ENCODE measurements at places on chromosomes 11 and 22.

DNA sequence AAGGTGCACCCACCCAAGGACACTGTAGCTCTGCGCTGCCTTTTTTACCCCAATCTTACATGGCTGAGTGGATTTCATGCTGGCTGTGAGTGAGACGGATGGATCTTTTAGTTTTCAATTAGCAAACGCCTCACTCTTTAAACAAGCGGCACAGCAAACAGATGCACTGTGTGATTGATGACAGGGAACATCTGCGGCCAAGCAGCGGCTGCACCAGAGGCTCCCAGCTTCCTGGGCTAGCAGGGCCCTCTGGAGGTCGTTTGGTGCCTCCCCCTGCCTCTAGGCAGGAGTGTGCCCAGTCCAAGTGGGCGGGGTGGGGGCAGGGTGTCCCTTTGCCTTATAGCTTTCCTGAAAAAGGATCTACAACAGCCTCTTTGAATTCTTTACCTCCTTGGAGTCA lies 2.1 kb upstream of the DRD2 start:
- DNase-seq = peak; percentile 56

- DNase-seq = no peak
These were observed 14.2 kb upstream of the PRAME start for GRCh38 chr22:22573047-22573889.

GRCh38 chr11:100929377-100929776 lies 200.2 kb downstream of the PGR start:
- no peak for DNase-seq

DNA sequence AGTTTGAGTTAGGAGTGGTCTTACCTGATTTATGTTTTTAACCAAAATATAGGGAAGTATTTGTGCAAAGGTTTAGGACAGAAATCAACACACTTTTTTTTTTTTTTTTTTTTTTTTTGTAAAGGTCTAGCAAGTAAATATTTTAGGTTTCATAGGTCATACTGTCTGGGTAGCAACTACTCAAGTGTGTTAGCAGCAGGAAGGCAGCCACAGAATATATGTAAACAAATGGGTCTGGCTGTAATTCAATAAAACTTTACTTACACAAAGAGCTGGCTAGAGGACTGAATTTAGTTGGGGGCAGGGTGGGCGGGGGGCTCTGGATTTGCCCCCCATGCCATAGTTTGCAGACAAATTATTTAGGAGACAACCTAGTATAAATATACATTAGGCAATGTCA lies 510.4 kb downstream of the NELL1 start:
- peak; percentile 77 for DNase-seq

DNA sequence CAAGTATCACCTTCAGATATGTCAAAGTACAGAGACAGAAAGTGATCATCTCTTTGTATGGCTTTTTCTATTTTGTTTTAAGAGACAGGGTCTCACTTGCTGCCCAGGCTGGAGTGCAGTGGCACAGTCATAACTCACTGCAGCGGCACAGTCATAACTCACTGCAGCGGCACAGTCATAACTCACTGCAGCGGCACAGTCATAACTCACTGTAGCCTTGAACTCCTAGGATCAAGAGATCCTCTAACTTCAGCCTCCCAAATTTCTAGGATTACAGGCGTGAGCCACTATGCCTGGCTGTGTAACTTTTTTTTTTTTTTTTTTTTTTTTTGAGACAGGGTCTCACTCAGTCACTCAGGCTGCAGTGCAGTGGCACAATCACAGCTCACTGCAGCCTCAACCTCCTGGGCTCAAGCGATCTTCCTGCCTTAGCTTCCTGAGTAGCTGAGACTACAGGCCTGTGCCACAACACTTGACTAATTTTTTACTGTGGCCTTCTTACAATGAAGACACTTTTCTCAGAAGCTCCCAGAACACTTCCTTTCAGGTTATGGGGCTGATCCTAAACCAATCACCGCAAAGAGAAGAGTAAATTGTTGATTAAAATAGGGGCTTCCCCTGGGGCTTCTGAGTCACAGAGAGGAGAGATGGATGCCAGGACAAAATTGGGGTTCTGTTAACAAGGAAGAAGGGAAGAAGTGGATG lies 9.0 kb upstream of the HIKESHI start:
- DNase-seq = no peak

GRCh38 chr22:43642319-43643206 lies 169.5 kb downstream of the EFCAB6 start:
- no peak for DNase-seq

All from NCI-H1092 treated with DMSO at 0.1 percent for 48 hours (cell line).